ENCODE measurements at places on chromosomes 12 and 14.
A peak's percentile ranks its signal among the peaks of the same experiment; 100 is the strongest.

DNA sequence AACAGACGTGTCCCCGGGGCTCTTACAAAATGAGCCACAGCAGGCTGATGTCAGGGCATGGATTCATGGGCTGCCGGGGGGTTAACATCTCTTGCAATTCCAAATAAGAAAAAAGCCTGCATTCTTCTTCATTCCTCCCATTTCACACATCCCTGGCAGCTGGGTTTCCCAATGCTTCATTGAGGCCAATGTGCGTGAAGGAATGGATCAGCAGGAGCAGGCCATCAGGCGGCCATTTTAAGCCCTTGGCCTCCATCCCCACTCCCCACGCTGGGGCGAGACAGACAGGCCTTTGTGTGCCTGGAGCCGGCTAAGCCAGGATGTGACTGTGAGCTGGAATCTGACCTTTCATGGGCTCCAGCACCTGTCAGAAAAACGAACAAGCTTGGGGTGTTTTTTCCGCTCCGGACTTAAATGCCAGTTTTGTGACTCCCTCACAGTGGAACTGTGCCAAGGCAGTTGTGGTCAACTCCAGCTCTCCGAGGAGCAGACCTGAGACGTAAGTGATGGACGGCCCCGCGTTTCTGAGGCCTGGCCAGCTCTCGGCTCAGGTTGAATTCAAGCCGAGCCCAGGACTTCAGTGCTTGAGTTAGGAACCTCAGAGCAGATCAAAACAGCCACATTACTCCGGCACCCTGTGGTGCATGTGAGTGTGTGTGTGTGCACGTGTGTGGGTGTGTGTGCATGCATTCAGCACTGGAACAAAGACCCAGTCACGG is 133.1 kb downstream of the TMEM30B start:
- no peak for DNase-seq

GRCh38 chr14:92540472-92541048 is 27.0 kb downstream of the RIN3 start:
- DNase-seq: peak; percentile 46

DNA sequence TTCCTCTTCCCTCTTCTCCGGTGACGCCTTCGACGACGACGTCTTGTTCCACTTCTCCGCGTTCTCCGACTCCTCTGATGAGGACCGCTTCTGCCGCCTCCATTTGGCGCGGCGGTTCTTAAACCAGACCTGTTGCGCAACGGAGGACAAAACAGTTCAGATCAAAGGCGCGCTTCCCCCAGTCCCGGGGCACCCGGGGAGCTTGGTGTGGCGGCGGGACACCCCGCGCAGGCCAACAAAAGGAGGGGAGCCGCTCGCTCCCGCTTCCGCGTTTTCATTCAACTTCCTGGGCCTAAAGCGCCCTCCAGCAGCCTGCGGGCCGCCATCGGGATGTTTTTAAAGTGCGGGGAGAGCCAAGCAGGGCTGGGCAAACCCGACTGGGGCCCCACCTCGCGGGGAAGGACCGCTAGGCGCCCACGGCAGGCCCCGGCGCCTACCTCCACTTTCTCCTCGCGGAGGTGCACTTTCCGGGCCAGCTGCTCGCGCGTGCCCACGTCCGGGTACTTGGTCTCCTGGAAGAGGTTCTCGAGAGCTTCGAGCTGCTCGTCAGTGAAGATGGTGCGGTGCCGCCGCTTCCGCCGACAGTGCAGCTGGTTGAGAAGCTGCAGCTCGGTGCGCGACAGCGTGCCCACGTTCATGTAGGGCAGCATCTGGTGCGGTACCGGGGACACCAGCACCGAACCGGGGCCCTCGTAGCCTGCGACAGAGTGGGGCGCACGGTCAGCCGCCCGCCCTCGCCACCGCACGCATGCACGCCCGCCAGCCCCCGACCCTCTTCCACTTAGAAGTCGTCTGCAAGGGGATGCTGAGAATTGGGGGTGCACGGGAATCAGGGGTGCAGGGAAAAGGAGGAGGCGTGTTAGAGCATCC is 1.2 kb downstream of the GSC start:
- no peak for DNase-seq

GRCh38 chr12:3320881-3321509 is 170.0 kb upstream of the PRMT8 start:
- no peak for DNase-seq

All from mesothelial cell of epicardium (in vitro differentiated cells).